ELR (cell line): ENCODE measurements at places on chromosomes 5 and 9.
A peak's percentile ranks its signal among the peaks of the same experiment; 100 is the strongest.

- DNase-seq: peak; percentile 88
Observed at GRCh38 chr5:136006164-136006563, 22.6 kb upstream of the TGFBI start.

GRCh38 chr5:67215519-67216471 lies 19.2 kb upstream of the CD180 start:
- peak; percentile 26 for DNase-seq

- DNase-seq: no peak
Observed at GRCh38 chr5:125607018-125607417, 816.2 kb upstream of the GRAMD2B start.

DNA sequence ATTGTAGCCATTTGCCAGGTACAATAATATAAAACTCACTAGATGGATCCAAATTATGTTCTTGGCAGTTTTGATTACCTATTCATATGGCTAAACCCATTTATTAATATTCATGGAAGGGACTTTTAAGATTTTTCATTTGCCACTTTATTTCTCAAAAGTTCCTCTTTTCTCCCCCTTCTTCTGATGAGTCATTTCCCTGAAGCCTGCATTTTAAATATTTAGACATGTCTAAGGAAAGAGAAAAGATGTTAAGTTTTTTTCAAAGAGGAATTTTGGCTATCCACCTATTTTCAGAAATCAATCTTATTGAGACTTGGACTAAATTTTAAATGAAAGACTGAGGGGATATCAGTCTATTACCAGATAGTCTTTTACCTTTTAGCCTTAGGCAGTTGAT lies 1189.4 kb downstream of the EFNA5 start:
- peak; percentile 6 for DNase-seq

DNA sequence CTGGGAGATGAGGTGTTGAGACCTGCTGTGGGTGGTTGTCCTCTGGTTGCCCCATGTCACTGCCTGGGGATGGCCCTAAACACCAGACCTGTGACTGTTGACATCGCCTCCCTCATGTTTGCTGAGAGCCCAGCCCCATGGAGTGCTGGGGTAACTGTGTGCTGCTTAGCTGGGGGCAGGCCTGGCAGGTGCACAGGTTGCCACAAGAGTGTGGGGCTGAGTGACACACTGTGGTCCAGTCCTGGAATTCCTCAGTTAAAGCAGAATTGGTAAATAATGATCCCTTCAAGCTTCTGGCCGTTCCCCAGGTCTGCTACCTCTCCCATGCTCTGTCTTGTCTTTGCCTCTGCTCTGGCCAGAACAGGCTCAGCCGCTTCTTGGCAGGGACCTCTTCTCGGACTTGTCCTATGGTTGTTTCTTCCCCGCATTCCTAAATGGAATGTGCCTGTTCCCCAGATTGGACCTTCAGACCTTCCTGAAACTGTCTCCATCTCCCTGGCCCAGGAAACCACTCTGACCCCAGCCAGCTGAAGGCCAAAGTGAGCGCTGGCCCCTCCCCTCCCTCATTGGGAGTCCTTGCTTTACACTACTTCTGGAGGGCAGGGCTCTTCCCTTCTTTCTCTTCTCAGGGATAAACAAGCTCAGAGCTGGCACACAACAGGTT lies 61.2 kb upstream of the PITX1 start:
- DNase-seq: no peak

- DNase-seq: peak; percentile 80
Observed at GRCh38 chr9:116238225-116238624, 84.6 kb downstream of the PAPPA start.

GRCh38 chr9:23464275-23464674 lies 361.8 kb downstream of the ELAVL2 start:
- no peak for DNase-seq

DNA sequence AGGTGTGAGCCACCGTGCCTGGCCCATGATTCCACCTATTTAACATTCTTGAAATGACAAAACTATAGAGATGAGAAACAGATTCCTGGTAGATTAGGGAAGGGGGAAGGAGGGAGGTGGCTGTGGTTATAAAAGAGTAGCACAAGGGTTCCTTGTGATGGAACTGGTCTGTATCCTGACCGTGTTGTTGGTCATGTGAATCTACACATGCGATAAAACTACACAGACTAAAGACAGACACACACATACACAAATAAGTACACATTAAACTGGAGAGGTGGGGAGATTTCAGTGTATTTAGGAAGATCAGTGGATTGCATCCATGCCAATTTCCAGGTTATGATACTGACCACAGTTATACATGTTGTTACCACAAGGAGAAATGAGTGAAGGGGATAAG lies 60.9 kb downstream of the RNF130 start:
- no peak for DNase-seq

DNA sequence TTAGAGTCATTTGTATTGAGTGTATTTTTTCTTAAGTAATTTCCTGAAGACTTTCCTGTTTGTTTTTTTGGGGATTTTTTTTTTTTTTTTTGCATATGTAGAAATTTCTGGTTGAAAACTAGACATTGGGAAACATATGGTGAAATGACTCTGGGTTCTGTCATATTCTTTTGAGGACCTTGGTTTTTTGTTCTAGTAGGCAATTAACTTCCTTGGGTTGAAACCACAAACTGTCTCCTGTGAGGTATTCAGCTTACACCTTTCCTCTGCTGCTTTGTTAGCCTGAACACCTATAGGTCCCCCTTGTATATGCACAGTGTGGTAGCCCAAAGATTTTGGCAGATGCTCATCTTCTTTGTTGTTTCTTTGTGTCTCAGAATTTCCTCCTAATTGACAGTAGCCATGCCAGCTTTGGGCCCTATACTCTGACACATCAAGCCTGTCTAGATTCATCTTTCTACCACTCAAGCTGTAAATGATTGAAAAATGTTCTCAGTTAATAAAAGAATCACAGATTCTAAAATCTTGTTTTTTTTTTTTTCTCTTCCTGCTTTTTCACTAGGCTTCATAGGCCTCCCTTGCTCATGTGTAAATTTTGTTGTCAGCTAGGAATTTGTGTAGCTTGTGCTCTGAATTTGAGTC lies 140.6 kb downstream of the COMMD10 start:
- no peak for DNase-seq
